NB4 (cell line): ENCODE measurements at places on chromosomes 3 and 15.

DNA sequence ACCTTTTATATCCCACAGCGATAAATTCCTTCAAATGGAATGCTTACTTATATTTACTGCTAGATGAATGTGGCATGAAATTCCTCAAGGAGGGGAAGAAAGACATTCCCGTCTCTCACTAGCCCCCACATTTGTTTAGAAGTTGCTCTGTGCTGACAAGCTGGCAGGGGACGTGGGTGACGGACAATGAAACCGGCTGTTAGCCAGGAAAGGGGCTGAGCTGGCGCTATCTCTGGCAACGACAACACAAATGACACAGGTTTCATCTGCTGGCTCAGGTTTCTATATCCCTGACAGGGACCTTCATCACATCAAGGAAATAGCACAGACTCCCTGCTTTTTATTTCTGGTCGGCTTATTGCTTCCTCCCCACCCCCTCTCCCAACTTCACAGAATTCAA, 15.8 kb downstream of the RUVBL1 start:
- no peak for DNase-seq

GRCh38 chr3:157856078-157856939, 249.9 kb downstream of the SHOX2 start:
- DNase-seq = no peak

- no peak for DNase-seq
These were observed 120.8 kb downstream of the ARPP21 start for GRCh38 chr3:35760146-35760545.

DNA sequence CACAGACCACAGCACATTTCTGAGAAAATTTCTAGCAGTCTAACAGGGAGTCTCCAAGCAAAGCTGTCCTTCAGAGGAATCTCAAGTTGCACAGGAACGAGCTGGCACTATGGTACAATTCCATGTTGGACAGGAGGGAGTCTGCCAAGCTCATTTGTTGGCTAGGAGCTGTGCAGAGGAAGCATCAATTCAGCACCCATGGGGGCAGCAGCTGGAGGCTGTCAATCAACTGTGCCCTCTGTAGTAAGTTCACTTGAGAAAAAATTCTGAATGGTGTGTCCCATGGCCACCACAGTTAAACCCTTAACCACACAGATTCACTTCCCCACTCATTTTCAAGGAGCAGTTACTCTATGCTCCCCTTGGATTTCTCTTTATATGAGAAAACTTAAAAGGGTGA, 298.5 kb upstream of the PPP2R3A start:
- DNase-seq = no peak

DNA sequence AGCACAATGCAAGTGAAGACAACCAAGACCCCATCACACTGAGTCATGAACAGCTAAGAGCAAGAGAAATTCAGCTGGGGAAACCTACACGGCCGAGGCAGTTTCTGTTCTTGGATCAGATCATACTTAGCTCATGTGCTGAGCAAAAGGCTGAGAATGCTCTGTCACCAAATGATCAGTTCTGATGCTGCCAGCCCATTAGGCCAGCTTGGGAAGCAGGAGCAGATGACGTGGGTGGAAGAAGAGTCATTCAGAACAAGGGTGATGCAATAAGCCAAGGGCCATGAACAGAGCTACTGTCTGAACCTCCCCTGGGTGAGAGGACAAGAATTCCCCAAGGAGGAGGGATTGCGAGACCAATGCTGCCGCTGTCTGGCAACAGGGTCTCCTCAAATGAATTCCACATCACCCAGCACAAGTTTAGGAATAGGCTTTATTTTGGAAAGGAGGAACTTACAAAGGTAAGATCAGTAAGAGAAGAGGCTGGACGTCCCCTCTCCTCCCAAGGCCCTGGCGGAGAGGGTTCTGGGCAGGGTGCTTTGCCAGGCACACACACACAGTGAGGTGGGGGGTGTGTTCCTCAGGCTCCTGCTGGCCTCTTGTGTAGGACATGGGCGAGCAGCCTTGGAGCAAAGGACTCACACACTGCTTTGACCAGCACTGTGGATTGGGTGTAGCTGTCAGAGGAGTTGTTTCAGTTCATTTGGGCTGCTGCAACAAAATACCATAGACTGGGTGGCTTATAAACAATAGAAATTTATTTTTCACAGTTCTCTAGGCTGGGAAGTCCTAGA, 65.6 kb upstream of the CTXND1 start:
- peak; percentile 72 for DNase-seq

GRCh38 chr3:125262161-125262560, 49.6 kb upstream of the SLC12A8 start:
- no peak for DNase-seq

DNA sequence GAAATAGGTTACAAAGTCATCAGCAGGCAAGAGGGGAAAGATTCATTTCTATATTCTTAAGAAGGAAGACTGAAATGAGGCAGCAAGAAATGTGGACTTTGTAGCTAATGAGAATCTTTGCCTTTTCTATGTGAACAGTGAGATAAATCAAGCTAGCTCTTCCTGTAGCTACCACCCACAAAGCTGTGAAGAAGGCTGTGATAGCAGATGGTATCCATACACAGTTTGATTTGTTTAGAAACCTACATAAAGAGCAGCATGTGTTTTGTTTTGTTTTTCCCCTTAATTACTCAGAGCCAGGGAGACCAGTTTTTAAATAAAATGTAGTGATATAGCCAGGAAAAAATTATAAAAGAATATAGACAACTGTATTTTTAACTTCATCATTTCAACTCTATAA, 45.5 kb downstream of the TEX9 start:
- DNase-seq = no peak

GRCh38 chr3:124938896-124939295, 4.3 kb upstream of the MUC13 start:
- DNase-seq = no peak

DNA sequence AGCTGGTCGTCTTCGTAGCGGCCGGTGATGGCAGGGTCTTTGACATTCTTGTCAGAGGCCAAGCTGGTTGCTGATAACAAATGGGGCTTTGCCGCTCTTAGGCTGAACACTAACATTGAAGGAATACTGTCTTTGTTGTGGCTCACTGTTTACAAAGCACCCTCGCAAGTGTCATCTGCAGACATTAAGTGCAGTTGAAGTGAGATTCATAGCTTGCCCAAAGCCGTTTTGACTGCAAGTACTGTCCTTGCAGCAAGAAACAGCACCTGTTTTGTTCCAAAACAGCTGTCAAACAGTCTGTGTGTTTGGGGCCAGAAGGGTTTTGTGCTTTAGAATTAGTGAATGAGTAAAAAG, 568 bp downstream of the SENP2 start:
- DNase-seq = no peak

DNA sequence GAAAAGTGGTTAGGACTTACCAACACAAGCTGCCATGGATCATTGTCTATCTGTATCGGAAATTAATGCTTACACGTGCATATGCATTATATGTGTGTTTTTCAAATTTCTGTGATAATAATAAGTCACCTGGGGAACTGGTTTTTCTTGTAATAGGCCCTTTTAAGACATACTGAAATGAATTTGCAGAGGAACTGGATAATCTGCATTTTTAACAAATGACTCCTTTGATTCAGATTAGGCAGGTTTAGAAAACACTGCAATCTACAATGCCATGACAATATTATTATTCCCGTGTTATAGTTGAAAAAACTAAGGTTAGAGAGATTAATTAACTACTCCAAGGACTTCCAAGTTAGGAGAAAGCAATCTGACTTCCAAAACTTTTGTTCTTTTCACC, 23.4 kb downstream of the STRIT1 start:
- no peak for DNase-seq

- no peak for DNase-seq
These were observed 34.2 kb upstream of the OCA2 start for GRCh38 chr15:28133281-28133680.

DNA sequence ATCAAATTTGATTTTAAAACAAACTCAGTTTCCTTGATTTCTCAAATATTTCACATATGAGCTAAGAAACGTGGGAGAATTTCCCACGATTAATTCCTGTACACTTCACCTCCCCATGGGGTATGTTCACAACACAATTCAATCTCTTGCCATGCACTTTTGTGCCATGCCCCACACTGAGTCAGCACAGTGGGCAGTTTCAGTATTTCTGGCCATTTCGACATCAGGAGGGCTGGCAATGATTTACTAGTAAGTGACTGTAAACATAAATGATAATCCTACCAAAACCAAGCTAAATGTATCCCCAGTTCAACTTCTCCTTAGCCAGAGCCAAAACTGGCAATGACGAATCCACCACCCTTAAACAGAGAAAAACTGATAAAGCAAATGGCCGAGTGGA, 293.6 kb downstream of the FGF12 start:
- no peak for DNase-seq

- no peak for DNase-seq
These were observed 45.8 kb upstream of the IP6K2 start for GRCh38 chr3:48762816-48763215.

- DNase-seq = no peak
These were observed 314.6 kb downstream of the RPLP1 start for GRCh38 chr15:69767191-69767590.

- peak; percentile 60 for DNase-seq
These were observed 24.7 kb downstream of the IP6K1 start for GRCh38 chr3:49761661-49762060.

DNA sequence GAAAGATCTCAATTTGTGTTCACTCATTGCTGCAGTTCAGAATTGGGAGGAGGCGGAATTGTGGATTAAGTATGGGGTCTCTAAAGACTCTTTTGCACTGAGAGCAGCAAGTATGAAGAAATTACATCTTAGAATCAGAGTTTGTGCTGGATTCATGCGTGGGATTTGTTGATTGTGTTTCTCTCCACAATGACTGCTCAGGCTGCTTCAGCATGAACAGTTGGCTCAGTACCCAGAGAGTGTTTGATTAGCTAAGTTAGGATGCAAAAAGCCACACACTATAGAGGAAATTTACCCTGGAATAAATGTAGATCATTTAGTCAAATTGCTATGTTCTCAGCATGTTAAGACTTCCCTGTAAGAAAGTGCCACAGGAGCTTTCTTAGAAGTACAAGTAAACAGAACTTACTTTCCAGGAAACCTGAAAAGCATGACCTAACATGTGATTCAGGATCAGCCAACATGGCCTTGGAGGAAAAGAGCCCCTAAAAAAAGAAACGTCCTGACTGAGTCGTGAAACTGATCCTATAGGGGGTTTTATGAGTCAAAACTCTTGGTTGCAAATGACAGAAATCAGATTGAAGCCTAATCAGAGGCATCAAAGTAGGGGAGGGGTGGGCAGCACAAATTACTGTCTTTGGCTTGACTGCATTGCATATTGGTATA, 32.6 kb downstream of the HHLA2 start:
- DNase-seq = no peak

GRCh38 chr3:13313813-13314212, 106.3 kb downstream of the NUP210 start:
- DNase-seq = no peak

DNA sequence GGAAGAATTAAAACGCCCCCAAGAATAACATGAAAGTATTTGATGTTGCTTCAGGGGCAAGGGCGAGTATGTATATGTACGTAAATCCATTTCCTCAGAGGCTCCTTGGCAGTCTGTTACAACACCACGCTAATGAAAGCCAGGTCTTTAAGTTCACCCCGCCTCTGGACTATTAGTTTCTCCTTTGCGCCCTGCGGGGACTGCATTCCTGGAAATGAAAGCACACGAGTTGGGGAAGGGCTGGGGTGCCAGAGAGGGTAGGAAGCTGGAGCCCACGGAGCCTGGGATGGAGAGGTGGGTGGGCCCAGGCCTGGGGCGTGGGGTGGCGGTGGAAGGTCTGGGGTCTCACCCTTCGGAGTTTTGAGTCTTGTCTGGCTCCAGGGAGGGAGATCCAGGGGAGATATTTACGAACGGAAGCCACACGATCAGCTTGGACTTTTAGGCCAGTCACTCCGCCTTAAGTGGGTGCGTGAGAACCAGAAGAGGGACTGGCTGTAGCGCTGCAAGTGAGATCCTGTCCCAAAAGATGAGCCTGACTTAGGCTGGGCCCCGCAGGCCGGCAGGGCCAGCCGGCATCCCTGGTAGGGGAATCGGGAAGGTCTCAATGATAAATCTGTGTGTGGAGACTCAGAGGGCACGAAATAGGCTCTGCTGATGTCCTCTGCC, 1.6 kb upstream of the PLCL2 start:
- no peak for DNase-seq

- DNase-seq = no peak
These were observed 146.0 kb upstream of the FRMD4B start for GRCh38 chr3:69531576-69532546.

- DNase-seq = no peak
These were observed 38.5 kb upstream of the MYH15 start for GRCh38 chr3:108548886-108549285.

GRCh38 chr3:13045241-13045903, 27.9 kb downstream of the IQSEC1 start:
- no peak for DNase-seq

DNA sequence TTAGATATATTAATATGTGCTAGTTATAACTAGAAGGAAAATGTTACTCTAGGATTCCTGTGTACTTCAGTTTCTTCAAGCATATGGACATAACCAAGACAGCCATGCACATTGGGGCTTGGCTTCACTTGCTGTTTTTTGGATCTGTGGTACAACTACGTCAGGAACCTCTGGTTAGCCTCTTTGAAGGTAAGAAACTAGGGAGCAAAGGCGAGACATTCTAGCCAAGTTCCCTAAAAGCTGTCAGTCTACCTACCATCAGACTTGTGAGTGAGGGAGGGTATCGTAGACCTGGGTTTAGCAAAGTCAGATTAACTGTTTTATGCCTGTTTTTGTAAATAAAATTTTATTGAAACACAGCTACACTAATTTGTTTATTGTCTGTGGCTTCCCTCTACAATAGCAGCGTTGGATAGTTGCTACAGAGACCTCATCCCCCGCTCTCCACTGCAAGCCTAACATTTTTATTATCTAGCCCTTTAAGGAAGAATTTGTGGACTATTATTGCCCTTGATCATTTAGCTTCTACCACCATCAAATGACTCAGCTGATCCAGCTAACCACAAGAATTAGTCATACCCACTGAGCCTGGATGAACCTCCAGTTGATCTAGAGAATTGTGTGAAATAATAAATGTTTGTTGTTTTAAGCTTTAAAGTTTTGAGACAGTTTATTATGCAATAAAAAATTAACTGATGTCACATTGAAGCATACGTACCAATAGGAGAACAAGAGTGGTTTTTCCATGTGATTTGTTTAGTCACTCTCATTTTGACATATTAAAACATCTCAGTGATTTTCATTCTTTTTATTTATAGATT, 58.1 kb downstream of the RSRC1 start:
- peak; percentile 92 for DNase-seq

DNA sequence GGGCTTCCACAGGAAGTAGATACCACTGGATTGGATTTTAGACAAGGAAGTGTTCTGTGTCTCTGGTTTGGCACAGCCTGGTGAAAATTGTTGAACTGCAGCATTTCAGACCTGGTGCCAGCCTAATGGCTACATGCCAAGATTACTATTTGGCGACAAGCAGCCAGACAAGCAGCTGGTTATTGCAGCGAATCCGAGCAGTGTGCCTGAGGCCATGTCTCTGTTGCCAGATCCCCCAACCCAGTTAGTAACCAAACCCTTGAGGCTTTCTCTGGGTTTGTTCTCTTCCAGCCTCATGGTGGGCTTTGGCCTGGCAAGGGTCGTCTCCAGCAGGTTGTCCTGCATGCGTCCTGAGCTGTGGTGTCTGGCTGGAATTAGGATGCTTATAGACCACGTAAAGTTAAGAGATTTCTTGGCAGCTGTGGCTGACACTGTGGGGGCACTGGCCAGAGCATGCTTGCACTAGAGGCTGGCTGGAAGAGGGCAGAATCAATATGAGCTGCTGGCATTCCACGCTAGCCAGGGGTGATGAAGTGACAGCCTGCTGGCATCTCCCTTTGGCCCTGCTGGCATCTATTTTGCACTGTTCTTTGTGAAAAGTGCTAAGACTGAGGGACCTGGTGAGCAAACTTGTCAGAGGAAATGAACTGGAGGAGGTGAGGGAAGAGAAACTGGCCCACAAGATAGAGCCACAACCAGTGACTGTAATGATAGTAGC, 172.6 kb downstream of the RBMS3 start:
- DNase-seq = no peak

- DNase-seq = peak; percentile 53
These were observed 960 bp downstream of the MFN1 start for GRCh38 chr3:179348325-179349013.
